AG08395 (cell line): ENCODE measurements at places on chromosomes 12 and 14.

DNA sequence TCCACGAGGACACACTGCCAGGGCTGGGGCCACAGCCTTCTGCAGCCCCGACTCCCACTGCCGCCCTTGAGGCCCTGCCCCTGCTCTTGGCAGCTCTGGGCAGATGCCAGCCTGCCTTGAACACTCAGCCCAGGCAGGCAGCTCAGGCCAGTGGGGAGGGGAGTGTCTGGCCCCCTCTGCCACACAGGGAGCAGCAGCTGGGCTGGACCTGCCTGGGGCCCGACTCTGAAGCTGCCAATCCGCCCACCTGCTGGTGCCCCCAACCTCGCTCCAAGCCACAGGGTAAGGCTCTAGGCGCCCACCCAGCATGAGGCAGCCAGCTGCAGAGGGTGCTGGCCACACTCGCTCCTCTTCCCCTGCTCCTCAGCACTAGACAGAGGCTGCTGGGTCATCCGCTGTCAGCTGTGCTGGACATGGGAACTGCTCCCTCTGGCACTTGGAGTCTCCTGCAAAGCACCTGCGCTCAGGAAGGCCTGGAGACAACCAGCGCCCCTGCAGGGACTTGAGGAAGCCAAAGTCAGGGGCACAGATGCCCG lies 24.6 kb upstream of the NUDT14 start:
- DNase-seq, result no peak

DNA sequence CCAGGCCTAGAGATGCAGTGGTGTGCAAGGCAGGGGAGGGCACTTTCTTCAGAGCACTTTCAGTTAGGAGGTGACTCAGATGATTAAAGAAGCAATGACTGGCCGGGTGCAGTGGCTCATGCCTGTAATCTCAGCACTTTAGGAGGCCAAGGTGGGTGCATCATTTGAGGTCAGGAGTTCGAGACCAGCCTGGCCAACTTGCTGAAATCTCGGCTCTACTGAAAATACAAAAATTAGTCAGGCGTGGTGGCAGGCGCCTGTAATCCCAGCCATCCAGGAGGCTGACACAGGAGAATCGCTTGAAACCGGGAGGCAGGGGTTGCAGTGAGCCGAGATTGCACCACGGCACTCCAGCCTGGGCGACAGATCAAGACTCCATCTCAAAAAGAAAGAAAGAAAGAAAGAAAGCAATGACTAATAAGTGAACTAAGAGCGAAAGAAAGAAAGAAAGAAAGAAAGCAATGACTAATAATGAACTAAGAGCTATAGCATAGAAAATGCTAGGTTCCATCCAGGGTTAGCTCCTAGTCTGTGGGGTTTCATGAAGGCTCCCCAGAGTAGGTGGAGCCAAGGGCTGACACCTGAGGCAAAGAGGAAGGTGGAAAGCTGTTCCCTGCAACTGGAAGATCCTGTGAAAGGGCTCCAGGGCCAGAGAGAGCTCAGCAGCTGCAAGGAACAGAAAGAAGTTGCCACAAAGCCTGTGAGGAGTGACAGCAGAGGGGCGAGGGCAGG lies 334.5 kb downstream of the CACNA1C start:
- DNase-seq, result no peak

DNA sequence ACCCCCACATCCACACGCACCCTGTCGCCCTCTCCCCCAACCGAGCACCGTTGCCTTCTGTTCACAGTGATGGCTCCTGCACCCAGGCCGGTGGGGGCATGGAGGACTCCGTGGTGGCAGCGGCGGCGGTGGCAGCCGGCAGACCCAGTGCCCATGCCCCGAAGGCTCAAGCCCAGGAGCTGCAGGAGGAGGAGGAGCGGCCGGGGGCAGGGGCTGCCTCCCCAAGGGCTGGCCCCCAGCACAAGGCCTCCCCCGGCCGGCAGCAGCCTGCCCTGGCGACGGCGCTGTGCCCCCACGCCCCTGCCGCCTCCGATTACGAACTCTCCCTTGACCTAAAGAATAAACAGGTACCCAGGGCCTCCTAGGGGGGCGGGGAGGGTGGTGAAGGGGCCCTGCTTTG lies 59.0 kb downstream of the IQSEC3 start:
- no peak for DNase-seq

GRCh38 chr12:56188131-56188777 lies 1.0 kb downstream of the SMARCC2 start:
- DNase-seq, result no peak

DNA sequence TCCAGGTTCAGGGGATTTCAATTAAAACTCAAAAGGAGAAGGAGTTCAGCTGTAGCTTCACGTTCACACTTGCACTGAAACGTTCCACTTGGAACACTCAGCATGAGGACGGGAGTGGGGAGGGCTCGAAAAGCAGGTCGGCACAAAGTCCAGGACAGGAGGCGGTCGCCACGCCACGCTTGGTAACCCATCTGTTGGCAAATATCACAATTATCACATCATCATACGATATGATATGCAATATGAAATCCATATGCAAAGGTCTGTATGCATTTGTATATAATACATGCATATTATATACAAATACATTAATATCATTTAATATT lies 17.2 kb downstream of the ADGRD1 start:
- DNase-seq, result no peak
